Activated CD4-positive, alpha-beta T cell treated with anti-CD3 and anti-CD28 coated beads for 4 hours (primary cell): ENCODE measurements at places on chromosomes 7 and 10.
A peak's percentile ranks its signal among the peaks of the same experiment; 100 is the strongest.

- no peak for DNase-seq
Observed at GRCh38 chr10:43200538-43201390, 62.5 kb downstream of the CSGALNACT2 start.

DNA sequence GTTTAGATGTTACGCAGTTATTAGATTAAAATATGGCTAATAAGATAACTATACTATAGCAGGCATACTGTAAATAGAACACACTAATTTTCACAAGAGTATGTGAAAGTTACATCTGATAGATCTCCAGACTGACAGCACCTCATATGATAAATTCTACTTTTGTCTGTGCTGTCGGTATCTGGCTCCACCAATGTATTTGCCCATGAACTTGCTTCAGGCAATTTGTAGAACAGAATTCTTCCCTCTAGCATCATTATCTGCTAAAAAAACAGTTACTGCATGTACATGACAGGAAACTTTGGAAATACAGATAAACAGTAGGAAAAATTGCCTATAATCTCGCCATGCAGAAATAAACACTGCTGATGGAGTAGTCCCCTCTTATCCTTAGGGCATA, 137.7 kb downstream of the WNT2 start:
- no peak for DNase-seq

GRCh38 chr7:6398943-6399342, 48.8 kb downstream of the DAGLB start:
- DNase-seq: no peak

GRCh38 chr7:4883033-4883371, 514 bp downstream of the RADIL start:
- no peak for DNase-seq

- peak; percentile 65 for DNase-seq
Observed at GRCh38 chr7:111098011-111098925, 7.3 kb downstream of the LRRN3 start.

DNA sequence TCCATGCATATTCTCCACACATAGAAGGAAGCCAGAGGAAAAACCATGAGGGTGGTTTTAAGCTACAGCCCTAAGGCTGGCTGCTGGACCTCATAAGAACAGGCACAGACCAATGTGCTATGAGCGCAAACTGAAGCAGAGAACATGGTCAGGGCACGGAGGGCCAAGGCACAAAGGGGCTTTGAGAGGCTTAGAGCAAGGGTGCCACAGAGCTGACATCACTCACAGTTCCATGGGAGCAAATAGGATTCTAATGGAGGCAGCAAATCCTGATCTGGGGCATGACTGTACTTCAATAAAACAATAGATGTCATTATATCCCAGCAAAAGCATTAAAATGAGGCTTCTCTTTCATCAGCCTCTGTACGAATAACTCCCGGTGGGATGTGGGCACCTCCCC, 162.4 kb downstream of the COBL start:
- DNase-seq: no peak

DNA sequence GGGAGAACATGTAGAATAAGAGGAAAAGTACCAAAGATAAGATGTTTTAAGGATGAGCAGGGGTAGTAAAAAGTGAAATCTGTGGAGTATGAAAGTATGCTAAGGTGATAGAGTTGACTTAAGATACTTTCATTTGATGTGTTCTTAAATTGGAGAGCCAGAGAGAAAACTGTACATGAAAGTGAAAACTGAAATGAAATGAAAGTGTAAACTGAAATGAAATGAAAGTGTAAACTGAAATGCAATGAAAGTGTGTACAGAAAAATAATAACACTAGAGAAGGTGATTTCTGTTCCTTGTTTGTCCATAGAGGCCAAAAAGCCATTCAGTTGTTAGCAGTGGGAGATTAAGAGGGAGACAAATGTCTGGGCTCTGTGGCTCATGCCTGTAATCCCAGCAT, 17.5 kb downstream of the AHR start:
- DNase-seq: no peak

GRCh38 chr10:113663142-113663541, 699 bp downstream of the NRAP start:
- no peak for DNase-seq

- no peak for DNase-seq
Observed at GRCh38 chr7:143385891-143386781, 5.0 kb downstream of the ZYX start.

GRCh38 chr7:34327681-34328080, 330.3 kb upstream of the NPSR1 start:
- no peak for DNase-seq

DNA sequence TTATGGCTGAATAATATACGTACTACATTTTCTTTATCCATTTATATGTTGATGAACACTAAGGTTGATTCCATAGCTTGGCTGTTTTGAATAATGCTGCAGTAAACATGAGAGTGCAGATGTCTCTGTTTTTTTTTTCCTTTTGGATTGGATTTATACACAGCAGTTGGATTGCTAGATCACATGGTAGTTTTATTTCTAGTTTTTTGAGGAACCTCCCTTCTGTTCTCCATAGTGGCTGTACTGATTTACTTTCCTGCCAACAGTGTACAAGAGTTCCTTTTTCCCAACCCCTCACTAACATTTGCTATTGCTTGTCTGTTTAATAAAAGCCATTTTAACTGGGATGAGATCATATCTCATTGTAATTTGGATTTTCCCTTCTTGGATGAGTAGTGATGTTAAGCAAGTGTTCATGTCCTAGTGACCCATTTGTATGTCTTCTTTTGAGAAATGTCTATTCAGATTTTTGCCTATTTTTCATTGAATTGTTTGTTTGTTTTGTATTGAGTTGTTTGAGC, 36.0 kb downstream of the ABCA13 start:
- DNase-seq: no peak

DNA sequence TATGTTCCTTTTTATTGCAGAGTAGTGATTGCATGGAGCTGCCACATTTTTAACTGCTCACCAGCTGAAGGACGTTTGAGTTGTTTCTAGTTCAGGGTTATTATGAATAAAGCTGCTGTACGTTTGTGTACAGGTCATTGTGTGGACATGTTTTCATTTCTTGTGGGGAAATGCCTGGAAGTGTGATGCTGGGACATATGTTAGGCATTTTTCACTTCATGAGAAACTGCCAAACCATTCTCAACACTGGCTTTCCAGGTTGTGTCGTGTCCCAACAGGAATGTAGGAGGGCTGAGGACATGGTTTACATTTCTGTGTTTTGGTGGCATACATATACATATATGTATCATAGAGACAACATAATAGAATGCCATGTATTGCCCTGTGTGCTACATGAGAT, 73.0 kb downstream of the NEURL1 start:
- DNase-seq: no peak

GRCh38 chr7:107076781-107077698, 32.5 kb downstream of the PRKAR2B start:
- DNase-seq: no peak

DNA sequence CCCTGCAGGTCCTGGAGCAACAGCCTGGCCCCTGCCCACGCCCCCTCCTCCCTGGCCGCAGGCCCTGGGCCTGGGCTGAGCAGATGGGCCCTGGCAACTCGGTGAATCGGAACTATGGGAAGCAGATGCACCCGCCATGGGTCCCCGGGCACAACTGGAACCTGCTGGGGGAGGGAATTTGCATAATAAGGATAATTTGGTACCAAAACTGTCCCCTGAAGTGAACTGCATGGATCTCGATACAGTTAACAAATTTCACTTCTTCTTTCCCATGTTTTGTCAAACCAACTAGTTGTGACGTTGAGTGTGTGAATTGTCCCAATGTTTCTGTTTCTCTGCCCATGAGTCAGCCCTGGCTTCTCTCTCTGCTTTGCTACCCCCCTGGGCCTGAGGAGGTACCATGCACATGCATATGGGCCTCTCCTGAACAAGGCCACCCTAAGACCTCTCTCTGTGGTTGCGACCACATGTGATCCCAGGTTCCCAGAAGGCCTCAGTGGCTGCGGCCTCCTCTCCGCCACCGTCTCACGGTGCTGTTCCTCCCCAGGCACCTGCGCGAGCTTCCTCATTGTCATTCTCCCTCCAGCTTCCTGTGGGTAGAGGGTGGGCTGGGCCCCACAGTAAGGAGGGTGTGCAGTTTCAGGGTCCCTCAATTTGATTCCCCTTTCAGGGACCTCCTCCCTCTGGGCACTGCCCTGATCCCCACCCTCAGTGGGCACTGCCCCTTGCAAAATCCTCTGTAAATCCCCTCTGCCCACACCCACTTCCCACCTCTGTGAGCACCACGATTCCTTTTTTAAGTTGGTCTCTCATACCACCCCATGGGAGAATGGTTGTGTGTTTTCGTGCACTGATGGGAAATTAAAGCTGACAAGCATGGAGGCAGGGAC, 40.0 kb downstream of the FIGNL1 start:
- DNase-seq: no peak

GRCh38 chr10:118721539-118721876, 33.3 kb downstream of the CACUL1 start:
- DNase-seq: no peak

DNA sequence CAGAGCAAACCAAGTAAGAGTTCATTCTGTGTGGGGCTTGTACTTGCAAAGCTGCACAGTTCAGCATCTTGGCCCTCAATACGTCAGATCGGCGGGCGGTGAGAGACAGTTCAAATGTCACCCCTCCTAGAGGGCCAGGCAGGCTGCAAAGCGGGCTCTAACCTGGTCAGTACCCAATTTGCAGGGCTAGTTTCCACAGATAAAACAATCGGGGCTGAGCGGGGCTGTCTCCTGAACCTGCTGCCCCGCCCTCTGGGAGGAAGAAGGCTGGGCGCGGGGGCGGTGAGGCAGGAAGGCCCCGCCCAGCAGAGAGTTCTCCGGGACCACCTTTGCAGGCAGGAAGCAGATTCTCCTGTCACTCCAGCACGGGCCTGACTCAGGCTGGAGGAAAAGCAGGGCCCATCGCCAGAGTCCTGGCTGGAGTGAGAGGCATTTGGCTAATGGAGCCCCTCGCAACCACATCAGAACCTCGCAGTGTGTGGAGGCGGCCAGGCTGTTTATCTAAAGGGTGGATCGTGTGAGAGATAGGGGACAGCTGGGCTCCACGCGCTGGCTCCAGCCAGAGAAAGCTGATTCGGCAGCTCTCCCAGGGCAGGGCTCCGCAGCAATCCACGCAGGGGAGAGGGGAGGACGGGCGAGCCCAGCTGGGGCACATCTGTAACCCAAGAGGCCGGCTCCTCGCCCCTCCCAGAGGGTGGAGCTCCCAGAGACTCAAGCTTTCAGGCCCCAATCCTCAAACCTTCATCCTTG, 83.1 kb downstream of the SH3PXD2A start:
- DNase-seq: peak; percentile 56

GRCh38 chr10:1546431-1547110, 190.8 kb downstream of the ADARB2 start:
- DNase-seq: no peak

GRCh38 chr7:126818393-126819196, 434.1 kb downstream of the GRM8 start:
- DNase-seq: no peak

- DNase-seq: peak; percentile 67
Observed at GRCh38 chr10:22550732-22551131, 163.6 kb downstream of the PIP4K2A start.

DNA sequence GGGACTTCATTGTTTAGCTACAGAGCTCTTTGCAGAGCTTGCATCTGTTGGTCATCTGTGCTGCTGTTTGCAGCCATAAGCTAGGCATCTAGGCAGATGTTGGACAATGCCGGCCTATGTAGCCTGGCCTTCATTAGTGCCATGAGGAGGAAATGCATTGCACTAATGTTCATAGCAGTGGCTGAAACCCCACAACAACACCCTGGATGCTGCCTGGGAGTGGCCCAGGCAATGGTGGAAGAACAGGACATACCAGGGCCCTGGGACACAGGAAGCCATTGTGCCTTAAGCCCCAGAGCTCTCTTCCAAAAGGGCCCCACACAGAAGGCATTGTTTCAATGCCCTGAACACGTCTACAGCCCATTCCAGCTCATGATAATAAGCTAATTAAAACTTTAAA, 131.5 kb upstream of the LYZL1 start:
- DNase-seq: no peak

- DNase-seq: no peak
Observed at GRCh38 chr7:75567948-75568595, 76.0 kb downstream of the SPDYE5 start.

GRCh38 chr10:5752301-5752871, 60.8 kb downstream of the GDI2 start:
- DNase-seq: no peak

DNA sequence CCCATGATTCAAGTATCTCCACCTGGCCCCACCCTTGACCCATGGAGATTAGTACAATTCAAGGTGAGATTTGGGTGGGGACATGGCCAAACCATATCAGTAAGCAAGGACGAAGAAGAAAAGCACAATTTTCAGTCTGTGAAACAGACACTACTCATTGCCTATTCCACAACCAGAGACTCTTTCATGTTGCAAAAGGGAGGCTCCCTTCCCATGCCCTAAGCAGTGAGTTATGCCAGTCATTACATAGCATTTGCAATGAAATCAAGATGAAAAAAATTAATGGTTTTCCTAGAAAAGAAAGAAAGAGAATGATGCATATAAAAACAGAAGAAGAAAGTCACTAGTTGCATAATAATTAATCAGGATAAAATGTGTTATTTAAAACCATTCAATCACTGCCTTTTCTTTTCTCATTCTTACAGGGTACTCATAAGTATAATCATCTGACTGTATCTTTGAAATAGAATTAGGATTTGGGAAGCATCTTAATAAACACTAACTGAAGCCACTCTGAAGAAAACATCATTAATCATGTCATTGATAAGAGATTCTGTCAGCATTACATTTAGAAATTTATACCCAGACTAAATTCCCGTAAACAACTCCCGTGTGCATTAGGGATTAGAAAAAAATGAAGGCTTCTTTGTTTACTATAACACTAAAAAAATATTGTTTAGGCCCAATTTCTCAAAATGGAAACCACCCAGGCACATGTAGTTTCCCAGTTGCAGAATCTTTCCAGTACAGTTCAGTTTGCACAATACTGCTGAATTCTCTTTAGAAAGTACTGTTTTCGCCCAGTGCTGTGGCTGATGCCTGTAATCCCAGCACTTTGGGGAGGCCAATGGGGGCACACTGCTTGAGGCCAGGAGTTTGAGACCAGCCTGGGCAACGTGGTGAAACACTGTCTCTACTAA, 9.1 kb downstream of the PRPS1L1 start:
- DNase-seq: no peak

DNA sequence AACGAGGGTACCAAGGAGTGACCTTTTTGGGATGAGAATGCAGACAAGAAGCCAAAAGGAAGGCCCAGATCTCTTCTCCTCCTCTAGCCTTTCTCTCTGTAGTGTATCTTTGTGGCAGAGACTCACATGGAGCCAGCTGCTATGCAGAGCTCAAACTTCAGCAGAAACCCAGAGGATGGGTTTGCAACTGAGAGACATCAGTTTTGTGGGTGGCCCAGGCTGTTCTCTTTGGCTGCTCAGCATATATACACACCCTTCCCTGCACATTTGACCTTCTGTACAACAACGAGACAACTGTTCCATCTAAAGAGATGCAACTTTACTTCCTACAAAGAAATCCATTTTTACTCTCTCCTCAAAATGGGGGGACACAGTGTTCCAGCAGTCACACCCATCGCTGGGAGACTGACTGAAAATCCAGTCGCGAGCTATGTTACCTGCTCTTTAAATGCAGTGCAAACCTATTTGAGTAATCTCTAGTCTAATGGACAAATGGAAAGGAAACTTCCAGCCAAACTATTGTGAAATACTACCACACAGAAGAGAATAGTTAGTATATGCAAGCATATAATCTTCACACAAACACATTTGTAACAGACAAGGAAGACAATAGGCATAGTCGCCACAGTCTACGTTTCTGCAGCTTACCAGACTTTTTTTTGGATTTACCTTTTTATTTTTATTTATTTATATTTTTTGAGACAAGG, 51.2 kb downstream of the GTF2I start:
- no peak for DNase-seq

GRCh38 chr10:114046087-114046458, 2.4 kb downstream of the ADRB1 start:
- DNase-seq: no peak
